ENCODE measurements at places on chromosomes 5 and 9.

GRCh38 chr5:42677156-42677842, 79.3 kb upstream of the CCDC152 start:
- no peak for DNase-seq

DNA sequence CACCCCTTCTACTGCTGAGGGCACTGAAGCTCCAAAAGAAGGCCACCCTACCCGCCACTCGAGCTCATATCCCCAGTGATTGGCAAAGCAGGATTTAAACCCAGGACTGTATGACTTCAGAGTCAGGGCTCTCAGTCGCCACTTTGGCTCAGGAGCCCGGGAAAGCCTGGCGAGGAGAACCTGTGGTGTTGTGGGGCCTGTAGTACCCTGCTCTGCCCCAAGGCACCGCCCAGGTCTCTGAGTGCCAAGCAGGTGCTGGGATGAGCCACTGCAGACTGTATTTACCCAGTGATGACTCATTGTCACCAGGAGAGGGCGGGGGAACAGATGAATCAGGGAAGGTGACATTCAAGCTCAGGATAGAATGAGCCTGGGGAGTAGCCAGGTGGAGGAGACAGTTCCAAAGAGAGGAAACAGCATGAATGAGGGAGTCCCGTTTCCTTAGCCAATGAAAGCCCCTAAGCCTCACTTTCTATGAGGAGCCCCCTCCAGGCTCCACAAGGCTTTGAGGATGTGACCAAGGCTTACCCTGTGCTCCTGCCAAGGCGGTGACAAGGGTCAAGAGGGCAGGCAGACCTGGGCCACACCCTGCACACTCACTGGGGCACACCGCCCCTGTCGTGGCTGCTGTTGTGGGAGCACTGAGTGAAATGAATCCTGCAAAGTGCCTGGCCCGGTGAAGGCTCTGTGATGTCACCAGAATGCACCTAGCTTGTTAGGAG, 17.8 kb upstream of the DPM2 start:
- DNase-seq = peak; percentile 44

GRCh38 chr9:128078504-128079434, 10.7 kb downstream of the SLC25A25 start:
- DNase-seq = no peak

GRCh38 chr5:142955628-142956027, 185.5 kb downstream of the ARHGAP26 start:
- no peak for DNase-seq

- DNase-seq = no peak
Measured at GRCh38 chr5:113177225-113177624, 200.6 kb downstream of the DCP2 start.

DNA sequence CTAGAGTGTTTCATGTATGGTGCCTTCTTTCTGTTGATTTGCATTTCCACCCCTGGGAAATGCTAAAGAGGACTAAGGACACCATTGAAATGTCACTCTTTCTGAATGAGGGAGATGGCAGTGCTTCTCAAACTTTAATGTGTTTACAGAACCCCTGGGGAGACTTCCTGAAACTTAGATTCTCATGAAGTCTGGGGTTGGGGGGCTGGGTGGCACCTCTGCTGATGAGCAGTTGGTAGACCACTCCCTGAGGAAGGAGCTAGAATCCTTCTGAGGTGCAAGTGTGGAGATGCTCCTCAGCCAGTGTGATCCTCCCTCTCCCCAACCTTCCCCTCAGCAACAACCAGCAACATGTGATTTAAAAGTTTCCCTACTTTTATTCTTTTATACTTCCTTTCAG, 546.8 kb downstream of the LRRC70 start:
- no peak for DNase-seq

GRCh38 chr9:34646211-34647083, at the start of gene GALT:
GALT (plus strand) TSS chr9:34646675; CDS start chr9:34646705, 30 bp downstream.
- peak; percentile 92 for DNase-seq

DNA sequence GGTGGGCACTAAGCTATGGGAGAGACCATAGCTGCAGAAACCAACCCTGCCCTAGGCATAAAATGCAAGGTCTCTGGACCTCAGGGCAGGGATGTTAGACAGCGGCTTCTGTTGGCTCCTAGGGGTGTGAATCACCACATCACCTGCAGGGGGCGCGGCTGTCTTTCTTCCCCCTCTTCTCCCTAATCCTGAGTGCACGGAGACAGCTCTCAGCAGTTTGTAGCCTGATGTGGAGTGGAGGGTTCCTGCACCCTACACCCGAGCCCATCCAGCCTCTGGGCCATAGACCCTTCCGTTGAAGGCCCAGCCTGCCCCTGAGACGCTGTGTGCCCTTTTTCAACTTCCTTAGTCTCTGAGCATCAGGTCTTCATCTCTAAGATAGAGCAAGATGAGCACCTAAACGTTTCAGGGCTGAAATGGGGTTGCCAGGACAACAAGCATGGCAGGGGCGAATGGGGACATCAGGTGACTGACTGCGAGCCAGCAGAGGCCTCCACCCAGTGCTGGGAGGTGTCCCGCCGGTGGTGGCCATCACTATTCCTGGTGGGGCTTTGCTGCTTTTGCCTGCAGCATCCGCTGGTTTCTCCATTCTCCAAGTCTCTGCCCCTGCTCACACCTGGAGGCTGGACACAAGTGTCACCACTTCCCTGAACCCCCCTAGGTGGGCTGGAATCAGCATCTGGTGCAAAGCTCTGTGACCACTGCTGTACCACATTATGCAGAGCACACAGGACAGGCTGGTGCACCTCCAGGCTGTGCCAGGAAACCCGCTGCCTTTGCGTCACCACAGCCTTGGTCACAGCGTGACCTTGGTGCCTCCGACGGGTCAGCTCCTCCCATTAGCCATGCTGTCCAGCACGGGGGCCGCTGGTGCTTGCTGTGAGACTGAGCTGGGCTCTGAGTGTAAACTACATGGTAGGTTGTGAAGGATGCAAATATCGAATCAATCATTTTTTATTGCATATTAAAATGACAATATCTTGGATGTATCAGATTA, 2.5 kb upstream of the SEC16A start:
- peak; percentile 30 for DNase-seq

DNA sequence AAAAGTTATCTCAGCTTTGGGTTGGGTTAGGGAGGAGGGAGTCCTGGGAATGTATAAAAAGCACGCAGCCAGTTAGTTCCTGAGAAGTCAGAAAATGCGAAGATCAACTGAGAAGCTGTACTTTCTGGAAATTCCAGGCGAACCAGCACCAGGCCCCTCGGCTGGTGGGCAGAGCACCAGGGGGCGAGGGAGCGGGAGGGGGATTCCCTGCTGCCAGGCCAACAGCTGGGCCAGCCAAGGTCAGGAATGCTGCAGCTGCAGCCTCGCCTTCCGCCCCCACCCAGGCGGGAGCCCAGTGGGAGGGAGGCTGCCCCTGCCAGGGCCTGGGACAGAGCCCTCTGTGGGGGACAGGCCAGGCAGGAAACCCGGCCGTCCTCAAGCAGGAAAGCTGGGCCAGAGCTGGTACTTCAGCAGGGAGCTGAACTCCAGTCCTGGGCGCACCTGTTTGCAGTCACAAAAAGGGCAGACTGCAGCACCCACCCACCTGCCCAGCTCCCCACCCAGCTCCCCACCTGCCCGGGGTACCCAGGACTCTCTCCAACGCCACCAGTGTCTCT, 35.5 kb downstream of the VAV2 start:
- DNase-seq = no peak

DNA sequence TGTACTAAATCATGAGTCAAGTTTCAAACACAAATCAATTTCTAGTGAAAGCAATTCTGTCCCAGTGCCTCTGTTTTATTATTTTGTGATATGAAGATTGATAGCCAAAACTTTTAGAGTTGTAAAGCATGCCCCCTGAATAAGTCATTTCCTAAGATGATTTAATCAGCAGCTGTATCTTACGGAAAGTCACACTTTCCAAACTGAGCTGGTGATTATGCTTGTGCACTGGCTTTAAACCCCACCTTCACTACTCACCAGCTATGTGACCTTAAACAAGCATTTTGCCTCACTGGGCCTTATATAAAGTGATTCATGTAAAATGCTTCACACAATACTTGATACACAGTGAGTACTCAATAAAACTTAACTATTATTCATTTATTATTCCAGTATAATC, 78.1 kb downstream of the EDIL3 start:
- no peak for DNase-seq

DNA sequence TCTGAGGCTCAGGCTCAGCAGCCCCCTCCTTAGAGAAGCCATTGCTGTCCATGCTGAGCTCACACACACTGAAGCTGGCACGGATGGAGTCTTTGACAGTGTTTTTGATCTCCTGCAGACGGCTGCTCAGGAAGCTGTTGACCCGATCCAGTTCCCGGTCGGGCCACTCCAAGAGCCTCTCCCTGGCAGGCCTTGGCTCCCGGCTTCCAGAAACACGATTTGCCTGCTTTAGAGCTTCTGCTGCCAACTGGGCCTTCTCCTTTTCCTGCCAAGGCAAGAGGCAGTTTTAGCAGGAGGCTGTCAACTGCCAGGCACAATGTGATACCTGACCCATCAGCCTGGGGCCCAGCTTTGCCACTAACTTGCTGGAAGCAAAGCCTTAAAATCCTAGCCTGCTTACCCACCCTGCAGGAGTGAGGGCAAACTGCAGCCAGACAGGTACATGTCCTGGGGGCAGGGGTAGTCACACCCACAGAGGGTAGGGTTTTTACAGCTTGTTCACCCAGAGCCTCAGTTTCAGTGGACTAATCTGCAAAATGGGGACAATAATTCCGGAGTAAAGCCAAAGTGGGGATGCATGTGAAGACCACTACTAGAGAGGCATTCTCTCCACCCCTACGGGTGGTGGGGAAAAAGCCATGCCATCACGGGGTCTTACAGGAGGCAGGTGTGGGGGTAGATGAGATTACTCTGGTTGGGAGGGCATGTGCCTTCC, 8.3 kb upstream of the DDX41 start:
- no peak for DNase-seq

GRCh38 chr9:107688728-107689127, 199.2 kb upstream of the KLF4 start:
- DNase-seq = no peak

GRCh38 chr9:72858089-72858912, 94.6 kb downstream of the ALDH1A1 start:
- DNase-seq = no peak

GRCh38 chr5:121872856-121873255, 21.2 kb downstream of the FTMT start:
- no peak for DNase-seq

GRCh38 chr9:94479757-94480156, 75.1 kb upstream of the PCAT7 start:
- DNase-seq = no peak

- no peak for DNase-seq
Measured at GRCh38 chr5:126591549-126591948, 3.5 kb downstream of the ALDH7A1 start.

- DNase-seq = no peak
Measured at GRCh38 chr5:62954578-62954977, 376.0 kb downstream of the LRRC70 start.

GRCh38 chr5:146003852-146004251, 67.5 kb downstream of the SH3RF2 start:
- DNase-seq = no peak

DNA sequence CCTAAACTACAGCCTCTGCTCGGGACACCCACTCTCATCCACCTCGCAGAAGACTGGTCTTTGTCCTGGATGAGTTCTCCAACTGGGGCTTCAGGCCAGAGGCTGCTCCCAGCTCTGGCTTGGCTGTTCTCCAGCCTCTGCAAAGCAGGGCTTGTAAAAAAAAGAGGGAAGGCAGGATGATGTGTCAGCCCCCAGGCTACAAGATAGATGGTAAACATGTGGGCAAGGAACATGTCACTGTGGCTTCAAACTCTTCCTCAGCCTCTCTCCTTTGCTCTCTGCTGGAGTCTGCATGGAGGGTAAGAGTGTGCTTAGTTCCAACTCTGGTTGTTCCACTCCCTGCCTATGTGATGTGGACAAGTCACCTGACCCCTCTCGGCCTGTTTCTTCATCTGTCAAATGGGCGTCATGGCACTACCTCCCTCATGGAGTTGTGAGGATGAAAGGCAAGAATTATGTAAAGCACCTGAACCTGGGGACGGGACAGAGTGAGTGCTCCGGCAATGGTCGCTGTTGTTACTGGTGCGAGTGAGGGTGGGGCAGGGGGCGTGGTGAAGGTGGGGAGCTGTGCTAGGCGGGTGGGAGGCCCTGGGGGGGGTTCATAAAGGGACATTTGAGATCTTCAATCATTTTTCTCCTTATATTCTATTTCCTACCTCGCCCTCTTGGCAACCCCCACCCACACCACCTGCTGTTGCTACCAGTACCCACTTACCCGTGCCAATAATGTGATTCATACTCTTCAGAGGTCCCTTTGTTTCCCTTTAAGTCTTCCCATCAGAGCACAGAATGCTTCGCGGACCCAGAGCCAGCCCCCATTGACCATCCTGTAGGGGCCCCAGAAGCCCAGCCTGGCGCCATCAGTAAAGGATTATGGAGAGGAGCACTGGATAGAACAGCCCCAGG, 6.8 kb upstream of the ZNF79 start:
- DNase-seq = no peak

- no peak for DNase-seq
Measured at GRCh38 chr9:126497660-126498275, 116.0 kb upstream of the LMX1B start.
